ENCODE measurements at places on chromosomes 1 and 21.

DNA sequence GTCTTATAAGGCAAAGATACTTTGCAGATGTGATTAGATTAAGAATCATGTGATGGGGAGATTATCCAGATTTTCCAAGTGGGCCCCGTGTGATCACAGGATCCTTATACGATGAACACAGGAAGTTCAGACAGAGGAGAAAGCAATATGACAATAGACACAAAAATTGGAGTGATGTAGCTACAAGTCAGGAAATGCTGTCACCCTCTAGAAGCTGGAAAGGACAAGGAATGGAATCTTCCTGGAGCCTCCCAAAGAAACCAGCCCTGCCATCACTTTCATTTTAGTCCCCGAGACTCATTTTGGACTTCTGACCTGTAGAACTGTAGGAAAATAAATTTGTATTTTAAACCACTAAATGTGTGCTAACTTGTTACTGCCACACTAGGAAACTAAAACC lies 61.9 kb upstream of the C1orf21 start:
- no peak for DNase-seq

- no peak for DNase-seq
Observed at GRCh38 chr1:167716000-167716271, 5.8 kb upstream of the MPZL1 start.

DNA sequence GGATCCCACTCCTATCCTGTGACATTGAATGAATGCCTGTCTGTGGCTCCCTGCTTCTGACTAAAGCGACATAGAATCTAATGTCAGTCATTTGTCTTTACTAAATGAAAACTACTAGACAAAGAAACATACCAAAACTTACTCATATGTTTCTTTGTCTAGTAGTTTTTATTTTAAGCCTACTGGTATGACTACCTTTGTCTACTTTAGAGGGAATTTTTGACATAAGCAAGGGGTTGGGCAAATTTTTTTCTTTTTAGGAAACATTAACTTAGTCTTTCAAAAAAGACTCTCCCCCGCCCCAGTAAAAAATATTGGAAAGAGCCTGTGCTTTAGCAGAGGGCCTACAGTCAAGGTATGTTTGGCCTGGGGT lies 4.9 kb downstream of the NEK7 start:
- no peak for DNase-seq

GRCh38 chr1:92915547-92915946 lies 45.7 kb downstream of the DIPK1A start:
- DNase-seq = no peak
